ENCODE measurements at places on chromosomes 6 and 20.

DNA sequence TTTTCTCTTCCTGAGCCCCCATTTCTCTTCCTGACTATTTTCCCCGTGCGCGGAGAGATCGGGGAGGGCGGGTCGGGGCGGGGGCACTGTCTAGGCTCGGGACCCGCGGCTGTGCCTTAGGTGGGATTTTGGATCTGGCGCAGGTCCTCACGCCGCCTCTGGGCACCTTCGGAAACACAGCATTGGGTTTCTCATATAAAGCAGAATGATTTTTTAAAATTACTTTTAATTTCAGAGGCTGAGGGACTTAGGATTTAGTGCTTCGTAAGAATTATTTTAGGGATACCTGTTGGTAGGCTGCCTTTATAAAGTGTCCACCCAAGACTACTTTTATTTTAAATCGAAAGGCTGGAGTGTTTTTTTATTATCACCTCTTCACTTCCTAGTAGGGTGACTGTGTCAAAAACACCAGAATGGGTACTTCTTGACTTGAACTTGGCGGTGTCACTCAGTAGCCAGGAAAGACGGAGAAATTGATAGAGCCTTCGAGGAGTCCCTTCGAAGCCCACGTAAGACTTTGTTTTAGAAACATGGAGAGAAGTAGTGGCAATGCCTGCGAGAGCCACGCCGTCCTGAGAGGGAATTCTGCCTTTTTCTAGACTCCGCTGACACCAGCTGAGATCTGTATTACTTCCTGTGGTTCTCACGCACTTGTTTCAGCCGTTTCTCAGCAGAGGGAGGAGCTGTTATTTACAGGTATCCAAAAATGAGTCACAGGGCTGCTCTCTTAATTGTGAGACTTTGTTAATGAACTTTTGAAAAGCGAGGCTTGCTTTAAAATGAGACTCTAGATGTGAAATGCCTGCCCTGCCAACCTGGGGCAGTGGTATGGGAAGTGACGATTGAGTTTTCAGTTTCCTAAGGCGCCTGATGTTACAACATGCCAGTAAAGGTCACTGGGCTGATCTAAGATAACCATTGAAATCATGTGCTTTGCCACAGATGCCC lies 667 bp downstream of the STX11 start:
- DNase-seq = no peak

DNA sequence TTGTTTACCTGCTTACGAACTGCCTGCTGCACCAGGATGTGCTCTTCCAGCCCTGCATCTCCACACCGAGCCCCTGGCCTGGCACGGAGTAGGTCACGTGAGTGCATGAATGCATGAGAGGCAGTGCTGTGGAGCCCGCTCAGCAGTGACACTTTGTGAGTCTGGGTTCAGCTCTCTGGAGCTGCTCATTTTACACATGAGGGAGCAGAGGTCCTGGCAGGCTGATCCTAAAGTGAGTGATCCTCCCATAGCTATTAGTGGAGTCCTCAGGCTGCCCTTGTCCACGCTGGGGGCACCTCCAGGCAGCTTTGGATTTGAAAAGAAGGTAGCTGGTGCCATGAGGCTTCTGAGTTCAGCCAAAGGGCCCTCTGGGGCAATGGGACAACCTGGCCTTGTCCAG lies 64.2 kb downstream of the EDN3 start:
- no peak for DNase-seq

GRCh38 chr20:63321148-63321831 lies 28.3 kb downstream of the COL20A1 start:
- DNase-seq = no peak

DNA sequence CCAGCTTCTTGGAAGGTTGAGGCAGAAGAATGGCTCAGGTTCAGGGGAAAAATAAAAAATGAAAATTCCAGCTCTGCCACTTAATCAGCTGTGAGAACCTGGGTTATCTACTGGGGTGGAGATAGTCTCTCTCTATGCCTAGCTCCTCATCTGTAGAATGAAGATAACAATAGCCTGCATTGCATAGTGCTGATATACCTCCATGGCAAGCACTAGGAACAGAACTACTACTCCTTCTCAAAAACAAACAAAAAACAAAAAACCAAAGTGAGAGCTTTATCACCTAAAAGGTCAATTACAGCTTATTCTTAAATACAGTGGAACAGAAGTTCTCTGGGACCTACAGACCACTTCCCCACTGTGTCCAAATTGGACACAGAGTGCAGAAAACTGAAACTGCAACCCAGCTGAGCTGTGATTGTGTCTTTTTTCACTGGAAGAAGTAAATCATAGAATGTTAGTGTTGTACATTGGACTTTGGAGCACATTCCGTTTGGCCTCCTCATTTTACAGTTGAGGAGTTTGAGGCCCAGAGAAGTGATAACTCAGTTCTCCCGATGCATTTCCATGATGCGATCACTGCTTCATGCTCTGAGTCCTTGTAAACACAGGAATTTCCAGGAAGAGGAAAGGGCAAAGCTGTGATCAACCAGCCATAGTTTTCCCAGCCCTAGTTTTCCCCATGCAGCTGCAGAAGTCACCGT lies 23.3 kb downstream of the MTFR2 start:
- DNase-seq = no peak

- no peak for DNase-seq
These were observed 101.3 kb upstream of the UFL1 start for GRCh38 chr6:96420294-96420693.

DNA sequence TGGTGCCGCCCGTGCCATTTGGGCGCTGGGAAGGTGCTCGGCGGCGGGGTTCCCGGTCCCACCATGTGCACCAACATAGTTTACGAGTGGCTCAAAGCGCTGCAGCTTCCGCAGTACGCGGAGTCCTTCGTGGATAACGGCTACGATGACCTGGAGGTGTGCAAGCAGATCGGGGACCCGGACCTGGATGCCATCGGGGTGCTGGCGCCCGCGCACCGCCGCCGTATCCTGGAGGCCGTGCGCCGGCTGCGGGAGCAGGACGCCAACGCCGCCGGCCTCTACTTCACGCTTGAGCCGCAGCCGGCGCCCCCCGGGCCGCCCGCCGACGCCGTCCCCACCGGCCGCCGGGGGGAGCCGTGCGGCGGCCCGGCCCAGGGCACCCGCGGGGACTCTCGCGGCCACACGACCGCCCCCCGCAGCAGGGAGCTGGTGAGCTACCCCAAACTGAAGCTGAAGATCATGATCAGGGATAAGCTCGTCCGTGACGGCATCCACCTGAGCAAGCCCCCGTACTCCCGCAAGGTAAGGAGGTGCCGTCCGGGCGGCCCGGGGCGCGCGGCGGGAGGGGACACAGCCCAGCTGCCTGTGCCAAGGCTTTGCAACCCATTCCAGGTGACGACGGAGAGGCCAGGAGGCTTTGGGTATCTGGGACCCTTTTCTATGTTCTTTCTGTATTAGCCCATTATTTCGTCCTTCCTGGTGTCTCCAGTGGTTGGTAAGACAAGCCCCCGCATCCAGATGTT lies 547 bp downstream of the SAMD5 start:
- no peak for DNase-seq

DNA sequence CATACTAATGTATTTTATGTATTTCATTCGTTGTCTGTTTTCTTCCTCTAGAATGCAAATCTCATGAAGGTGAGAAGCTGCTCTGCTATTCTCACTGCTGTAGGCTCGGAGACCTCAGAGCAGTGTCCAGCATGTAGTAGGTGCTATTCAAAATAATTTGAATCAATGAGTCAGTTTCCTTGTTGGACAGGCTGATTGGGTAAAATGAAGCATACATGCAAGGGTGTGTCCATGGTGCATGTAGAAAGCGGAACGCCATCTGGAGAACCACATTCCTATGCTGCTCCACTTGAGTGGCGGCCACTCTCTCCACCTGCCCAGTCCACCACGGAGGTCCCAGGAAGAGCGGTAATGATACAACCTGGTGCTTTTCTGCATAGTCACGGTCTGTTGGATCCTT lies 412.1 kb downstream of the QKI start:
- DNase-seq = no peak

DNA sequence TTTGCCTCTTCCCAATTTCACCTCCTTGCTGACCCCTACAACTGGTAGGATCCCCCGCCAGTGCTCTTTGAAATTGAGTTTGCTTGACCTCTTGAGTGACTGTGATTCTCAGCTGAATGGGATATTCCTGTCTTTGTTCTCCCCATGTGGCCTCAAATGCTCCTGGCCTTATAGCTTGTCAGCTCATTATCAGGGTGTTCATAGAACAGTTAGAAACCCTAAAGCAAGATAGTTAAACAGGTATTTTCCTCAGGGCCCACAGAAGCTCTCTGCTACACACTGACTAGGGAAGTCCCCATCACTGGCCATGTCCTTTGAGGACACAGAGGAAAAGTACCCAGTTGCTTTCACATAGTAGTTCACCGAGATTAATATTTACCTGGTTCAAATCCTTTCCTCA lies 211.5 kb upstream of the DTNBP1 start:
- DNase-seq = no peak

DNA sequence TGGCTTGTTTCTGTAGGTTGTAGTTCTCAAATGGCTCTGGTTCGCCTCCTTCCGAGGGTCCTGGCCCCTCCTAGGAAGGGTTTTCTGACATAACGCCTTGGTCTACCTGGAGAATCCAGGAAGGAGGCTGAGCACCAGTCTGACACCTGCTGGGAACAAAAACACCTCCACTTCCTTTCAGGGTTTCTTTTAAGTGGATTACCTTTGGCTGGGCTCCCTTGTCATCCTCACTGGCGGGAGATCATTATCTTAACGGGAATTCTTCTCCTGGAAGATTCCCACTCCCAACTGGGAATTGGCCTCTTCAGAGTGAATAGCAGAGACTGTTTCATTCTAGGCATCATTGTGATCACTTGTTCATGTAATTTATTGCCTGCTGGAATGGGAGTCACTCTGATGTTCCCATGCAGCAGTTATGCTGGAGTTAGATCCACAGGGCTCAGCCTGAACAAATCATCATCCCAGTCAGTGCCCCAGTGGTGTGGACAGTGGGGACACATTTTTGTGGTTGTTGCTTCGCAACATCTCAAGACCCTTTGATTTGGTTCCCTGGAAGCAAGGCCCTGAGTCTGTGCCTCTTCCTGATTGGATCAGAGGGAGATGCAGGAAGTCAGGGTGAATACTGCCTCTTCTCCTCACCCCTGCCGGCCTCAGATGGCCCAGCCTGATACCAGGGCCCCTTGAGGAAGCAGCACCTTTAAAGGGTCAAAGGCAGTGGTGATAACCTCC lies 49.1 kb downstream of the LYRM2 start:
- no peak for DNase-seq

DNA sequence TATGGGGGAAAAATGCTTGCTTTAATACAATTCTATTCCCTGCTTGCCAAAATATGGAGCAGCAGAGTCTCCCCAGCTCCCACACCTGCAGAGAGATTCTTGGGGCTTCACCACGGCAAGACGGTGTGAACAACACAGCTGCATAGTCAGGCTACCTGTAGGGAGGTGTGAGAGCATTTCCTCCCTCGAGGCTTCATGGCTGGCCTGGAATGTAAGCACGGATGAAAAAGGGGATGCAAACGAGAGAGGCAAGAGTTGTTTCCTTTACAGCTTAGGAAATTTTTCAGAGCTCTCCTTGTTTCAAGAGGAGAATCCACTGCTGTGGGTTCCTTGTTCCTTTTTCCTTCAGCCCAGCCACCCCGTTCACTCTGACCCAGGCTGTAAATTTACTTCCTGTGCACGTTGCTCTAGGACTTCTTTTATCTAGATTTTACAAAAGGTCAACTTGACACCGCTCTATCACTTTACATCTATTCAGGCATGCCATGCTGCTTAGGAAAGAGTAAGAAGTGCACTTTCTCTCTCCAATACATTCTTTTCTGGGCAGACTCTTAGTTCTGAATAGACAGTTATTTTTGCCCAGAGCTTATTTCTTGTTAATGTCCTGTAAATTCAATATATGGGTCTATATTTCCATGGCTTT lies 197.1 kb downstream of the KHDC1L start:
- DNase-seq = no peak

GRCh38 chr20:2509468-2509781 lies 710 bp upstream of the ZNF343 start:
- no peak for DNase-seq

- DNase-seq = no peak
These were observed 89.9 kb upstream of the AKIRIN2 start for GRCh38 chr6:87791982-87792381.

GRCh38 chr20:1802385-1803060 lies 92.7 kb upstream of the SIRPA start:
- DNase-seq = peak; percentile 75

GRCh38 chr6:53055873-53056272 lies 9.3 kb upstream of the FBXO9 start:
- no peak for DNase-seq

- no peak for DNase-seq
These were observed 7.5 kb downstream of the FBXO5 start for GRCh38 chr6:152975204-152975915.

DNA sequence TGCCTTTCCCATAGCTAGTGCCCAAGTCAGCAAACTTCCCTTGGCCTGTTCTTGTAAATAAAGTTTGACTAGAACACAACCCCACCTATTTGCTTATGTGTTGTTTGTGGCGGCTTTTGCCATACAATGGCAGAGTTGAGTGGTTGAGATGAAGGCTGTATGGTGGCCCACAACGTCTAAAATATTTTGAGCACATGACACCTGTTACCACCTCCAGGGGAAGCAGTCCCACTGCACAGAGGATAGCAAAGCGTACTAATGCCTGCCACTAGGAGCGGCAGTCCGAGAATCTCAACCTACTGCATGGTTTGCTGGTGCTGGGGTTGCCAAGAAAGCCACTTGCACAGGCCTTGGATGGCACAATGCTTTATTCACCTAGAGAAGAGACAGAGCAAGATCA lies 58.6 kb downstream of the TGM2 start:
- no peak for DNase-seq

DNA sequence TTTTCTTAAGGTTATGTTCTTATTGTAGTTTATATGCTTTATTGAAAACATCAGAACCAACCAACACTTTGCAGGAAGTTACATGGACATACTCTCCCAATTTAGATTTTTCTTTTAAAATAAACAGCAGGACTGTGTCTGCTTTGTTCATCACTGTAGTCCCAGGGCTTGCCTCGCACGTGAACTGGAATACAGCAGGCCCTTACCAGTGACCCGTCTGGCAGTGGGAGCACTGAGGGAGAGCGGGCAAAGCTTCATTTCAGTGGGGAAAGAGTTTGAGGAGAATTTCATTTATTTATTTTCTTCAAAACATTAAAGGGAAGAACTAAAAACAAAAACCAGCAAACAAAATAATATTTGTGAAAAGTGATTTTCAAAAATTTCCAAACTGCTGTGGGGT lies 230.8 kb downstream of the PAX1 start:
- no peak for DNase-seq

- DNase-seq = no peak
These were observed 29.4 kb upstream of the ZBP1 start for GRCh38 chr20:57649617-57650015.

- no peak for DNase-seq
These were observed 6.9 kb downstream of the GLYATL3 start for GRCh38 chr6:49506569-49507111.

DNA sequence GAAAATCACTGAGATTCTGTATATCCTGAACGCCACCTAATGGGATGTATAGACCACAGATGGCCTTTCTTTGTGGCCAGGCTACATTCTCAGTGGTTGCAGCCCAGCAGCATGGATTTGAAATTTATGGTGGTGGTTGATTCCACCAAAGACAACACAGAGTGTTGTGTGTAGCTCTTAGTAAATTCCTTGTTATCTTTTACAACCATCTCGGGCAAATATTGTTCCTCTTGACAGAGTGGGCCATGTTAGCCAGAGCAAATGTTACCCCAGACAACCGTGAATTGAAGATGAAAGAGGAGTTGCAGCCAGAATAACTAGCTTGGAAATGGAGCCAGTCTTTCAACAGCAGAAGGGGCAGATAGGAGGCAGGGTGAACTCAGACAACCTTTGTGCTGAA lies 39.5 kb downstream of the SLC24A3 start:
- DNase-seq = no peak
